ENCODE measurements at places on chromosomes 3 and 15. TPM values are rescaled to one million over a fixed set of nuclear protein-coding genes. Genes with fewer than 3 reads are reported as not detected.

- DNase-seq, result no peak
These were observed 403.9 kb downstream of the IL5RA start for GRCh38 chr3:2706144-2706835.

GRCh38 chr3:41137686-41138111 lies 61.6 kb upstream of the CTNNB1 start:
- DNase-seq, result no peak

GRCh38 chr3:22450786-22451400 lies 699.9 kb upstream of the ZNF385D start:
- DNase-seq, result no peak

DNA sequence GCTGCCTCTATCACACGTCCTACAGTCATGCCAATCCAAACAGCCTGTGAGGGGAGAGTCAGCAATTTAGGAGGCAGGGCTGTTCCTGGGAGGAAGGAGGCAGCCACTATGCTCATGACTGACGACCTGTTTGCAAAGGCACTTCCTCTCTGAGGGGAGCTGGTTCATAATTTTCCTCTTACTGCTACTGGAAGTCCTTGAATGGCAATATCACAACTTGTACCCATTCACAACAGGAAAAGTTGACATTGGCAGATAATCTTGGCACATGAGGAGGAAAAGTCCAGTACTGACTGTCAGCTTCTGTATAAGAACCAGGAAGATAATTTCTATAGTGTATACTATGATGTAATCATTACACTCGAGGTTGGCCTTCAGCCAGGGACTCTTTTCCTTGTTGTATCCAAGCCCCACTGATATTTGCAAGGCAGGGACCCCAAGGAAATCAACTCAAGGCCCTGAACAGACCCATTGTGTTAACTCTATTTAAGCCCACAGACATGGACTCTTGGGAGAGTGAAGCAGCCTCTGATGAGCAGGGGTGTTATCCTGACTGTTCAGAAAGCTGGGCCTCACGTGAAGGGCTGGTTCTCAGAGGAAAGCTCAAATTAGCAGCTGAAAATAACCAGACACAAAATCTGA lies 267.3 kb upstream of the ADAMTS9 start:
- DNase-seq, result no peak

- no peak for DNase-seq
These were observed 135.1 kb downstream of the TMCO5A start for GRCh38 chr15:38069511-38070011.

The POU1F1 gene
- total RNA-seq, result not detected

The SCN11A gene
- not detected for total RNA-seq
